ENCODE measurements at places on chromosomes 3 and 15.
A peak's percentile ranks its signal among the peaks of the same experiment; 100 is the strongest.

- no peak for DNase-seq
Observed at GRCh38 chr3:98692787-98693473, 70.2 kb upstream of the ST3GAL6 start.

DNA sequence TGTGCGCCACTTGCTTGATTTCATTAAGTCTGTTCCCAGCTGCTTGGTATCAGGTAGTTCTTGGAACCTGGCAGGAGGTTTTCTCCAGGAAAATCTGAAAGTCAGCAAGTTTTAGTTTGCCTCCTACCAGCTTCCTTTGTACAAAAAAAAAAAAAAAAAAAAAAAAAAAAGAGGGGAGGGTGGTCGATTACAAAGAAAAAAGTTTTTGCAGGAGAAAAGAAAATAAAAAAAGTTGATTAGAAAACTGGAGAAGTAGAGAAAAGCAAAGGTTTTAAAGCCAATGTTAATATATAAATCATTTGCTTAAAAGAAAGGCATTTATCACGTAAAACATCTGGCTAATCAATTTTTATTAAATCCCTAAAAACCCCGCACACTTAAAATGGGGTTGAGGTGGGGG lies 5.9 kb downstream of the EPHA3 start:
- no peak for DNase-seq

- no peak for DNase-seq
Observed at GRCh38 chr3:7282988-7283387, 422.1 kb downstream of the GRM7 start.

- DNase-seq: peak; percentile 68
Observed at GRCh38 chr15:67456677-67457529, 64.0 kb upstream of the C15orf61 start.

- no peak for DNase-seq
Observed at GRCh38 chr3:147390589-147391569, 15.5 kb downstream of the ZIC4 start.

DNA sequence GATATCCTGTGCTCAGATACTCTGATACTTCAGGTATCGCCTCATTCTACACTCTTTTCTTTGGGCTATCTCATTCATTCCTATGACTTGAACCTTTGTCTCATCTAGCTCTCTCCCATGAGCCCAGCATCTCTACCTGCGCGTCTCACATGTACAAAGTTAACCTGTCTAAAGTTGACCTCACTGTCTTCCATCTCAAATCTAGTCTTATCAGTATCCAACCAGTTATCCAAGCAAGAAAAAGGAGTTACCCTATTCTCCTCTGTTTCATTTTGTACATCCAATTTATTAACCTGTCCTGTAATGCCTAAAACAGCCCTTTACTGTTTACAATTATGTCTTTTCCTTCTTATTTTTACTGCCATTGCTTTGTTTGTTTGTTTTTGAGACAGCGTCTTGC lies 134.2 kb downstream of the GREM1 start:
- DNase-seq: no peak

- no peak for DNase-seq
Observed at GRCh38 chr3:66729687-66730393, 229.0 kb upstream of the LRIG1 start.

GRCh38 chr3:117272876-117273523 lies 563.4 kb downstream of the TUSC7 start:
- no peak for DNase-seq

GRCh38 chr15:31369727-31370126 lies 43.1 kb downstream of the KLF13 start:
- no peak for DNase-seq

GRCh38 chr3:182330646-182331045 lies 462.7 kb upstream of the ATP11B start:
- DNase-seq: no peak

- no peak for DNase-seq
Observed at GRCh38 chr3:182686033-182686886, 107.0 kb upstream of the ATP11B start.

- no peak for DNase-seq
Observed at GRCh38 chr15:100206643-100207042, 135.1 kb downstream of the ADAMTS17 start.

- no peak for DNase-seq
Observed at GRCh38 chr3:135155228-135155627, 360.2 kb downstream of the EPHB1 start.

- no peak for DNase-seq
Observed at GRCh38 chr3:111851511-111851954, 7.5 kb upstream of the PHLDB2 start.

All from stimulated activated naive CD4-positive, alpha-beta T cell (primary cell).